Lower leg skin (tissue), 4 donors: ENCODE measurements at places on chromosomes 12 and 14.
A peak's percentile ranks its signal among the peaks of the same experiment; 100 is the strongest.

DNA sequence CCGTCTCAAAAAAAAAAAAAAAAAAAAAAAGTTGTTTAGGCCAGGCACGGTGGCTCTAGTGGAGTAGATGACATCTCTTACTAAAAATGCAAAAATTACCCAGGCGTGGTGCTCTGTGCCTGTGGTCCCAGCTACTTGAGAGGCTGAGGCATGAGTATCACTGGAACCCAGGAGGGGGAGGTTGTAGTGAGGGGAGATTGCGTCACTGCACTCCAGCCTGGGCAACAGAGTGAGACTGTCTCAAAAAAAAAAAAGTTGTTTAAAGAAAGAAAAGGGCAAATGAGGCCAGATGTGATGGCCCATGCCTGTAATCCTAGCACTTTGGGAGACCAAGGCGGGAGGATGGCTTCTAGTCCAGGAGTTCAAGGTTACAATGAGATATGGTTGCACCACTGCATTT lies 36.6 kb upstream of the SPPL3 start:
- no peak for DNase-seq

DNA sequence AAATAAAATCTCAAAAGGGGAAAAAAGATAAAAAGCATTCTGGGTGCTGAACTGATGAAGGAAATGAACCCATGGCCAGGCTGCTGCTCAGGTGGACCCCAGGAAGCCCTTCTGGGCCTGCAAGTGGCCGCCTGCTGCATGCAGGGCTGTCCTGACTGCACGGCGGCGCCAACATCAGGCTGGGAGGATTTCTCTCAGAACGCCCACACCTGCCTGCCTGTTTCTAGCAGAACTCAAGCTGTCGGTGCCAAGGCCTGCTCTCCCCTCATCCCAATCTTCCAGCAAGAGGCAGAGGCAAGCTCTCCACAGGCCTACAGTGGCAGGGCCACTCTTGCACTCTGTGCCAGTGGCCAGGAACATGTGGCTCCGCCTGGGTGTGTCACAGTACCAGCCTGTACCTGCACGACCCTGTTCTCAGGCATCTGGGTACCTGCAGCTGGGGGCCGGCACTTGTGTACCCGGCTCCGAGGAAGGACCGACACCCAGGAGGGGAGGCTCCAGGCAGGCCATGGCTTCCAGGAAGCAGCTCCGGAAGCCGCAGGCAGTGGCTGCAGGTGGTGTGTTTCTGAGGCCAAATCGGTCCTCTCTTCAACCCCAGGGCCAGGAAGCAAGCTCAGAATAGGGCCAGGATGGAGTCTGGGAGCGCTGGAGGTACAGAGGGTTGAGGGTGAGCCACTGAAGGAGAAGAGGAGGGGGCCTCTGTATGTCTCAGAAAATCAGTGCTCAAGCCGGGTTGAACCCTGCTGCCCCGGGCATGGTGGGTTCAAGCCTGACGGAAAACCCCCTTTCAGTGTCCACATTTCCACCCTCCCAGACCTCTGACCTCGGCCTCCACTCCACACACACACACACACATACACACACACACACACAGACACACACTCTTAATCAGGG lies 2.5 kb upstream of the INF2 start:
- DNase-seq = no peak

- DNase-seq = peak; percentile 75
Observed at GRCh38 chr14:63524537-63525155, 18.5 kb downstream of the PPP2R5E start.

DNA sequence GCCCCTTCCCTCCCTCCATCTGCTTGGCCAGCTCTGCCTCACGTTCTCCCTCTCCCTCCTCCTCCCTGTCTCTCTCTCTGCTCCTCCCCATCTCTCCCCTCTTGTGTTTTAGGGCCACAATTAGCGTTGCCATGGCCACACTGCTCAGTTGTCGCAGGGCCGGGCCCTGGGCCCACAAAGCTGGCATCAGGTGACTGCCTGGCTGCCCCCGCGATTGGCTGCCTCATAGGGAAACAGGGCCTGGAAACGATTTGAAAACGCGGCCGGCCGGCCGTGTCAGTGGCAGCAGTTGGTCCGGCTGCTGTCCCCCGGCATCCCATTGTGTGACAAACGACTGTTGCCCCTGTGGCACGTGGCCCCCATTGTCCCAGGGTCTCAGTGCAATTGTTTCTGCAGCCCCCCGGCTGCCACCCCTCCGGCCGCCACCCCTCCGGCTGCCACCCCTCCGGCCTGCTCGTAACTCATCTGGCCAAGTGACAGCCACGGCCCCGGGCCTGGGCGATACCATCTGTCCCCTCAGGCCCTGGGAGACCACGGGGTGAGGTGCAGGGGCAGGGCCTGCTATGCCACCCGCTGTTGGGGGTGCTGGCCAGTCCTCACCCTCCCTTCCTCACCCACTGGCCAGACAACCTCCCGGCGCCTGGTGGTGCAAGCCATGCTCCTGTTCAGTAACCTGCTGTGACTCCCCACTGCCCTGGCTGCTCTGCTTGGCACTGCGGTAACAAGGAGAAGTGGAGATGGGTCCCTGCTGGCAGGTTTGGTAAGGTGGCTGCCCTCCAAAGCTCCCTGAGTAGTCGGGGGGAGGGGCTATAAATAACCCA lies 17.4 kb downstream of the FOXN4 start:
- no peak for DNase-seq

DNA sequence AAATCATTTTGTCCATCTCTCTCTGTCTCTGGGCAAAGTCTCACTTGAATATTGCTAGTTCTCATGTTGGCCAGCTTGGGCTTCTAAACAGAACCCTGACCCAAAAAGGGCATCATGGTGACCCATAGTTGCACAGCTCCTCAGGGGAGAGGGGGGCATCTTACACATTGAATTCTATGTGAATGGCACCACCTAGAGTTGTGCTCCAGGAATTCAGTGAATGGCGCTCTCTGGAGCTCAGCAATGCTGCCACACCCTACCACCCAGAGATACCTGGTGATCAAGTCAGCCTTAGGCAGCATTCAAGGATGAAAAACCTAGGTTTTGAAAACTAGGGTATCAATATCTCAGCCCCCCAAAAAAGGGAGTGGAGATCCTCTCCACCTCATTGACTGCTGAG lies 50.6 kb downstream of the SMUG1 start:
- no peak for DNase-seq

DNA sequence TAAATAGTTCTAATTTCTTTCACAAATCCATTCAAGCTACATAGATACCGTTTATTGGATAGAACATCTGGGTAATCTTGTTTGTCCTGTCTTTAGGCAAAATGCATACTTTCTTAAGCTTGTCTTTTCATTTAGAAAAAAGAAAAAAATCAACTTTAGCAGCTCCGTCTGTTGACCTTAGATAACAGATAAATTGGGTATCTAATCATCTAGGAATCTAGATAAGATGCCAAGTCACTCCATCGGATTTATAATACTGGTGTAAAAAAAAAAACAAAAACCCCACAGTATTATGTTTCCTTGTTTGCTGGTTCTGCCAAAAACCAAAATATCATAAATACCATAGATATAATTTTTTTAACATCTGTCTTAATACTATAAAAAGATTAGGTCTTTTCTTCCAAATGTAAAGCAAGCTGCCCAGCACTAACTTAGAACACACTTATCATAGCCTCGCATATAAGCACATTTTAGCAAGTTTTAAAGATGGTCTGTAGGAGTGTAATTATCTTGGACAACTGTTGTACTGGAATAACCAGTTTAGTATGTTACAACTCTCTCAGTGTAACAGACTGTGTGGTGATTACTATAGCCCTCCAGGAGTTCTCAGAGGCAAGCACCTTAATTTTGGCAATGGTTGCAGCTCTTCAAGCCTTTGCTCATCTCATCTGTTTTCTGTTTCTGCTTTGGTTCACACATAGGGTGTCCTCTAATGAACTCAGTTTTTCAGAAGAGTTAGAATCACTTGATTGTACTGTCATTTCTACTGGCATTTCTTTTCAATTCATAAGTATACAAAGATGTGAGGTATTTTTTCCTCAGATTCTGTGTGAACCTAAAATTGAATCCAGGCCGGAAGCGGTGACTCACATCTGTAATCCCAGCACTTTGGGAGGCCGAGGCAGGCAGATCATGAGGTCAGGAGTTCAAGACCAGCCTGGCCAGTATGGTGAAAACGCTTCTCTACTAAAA lies 83.1 kb downstream of the ANO6 start:
- DNase-seq = no peak

DNA sequence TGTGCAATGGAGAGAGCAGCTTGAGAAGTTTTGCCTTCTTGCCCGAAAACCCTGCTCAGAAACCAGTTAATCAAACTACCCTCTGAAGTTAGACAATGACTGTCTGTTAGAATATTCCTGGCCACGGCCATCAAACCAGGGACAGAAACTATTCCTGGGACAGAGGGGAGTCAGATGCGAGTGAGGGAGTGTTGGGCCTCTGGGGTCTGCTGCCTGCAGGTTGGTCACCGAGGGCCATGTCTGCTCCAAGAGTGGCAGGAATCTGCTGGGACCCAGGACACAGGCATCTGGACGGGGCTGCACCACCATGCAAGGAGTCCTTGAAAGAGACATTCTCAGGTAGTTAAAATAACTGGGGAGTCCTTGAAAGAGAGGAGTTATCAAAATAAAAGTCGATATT lies 16.9 kb upstream of the EIF2B2 start:
- no peak for DNase-seq

DNA sequence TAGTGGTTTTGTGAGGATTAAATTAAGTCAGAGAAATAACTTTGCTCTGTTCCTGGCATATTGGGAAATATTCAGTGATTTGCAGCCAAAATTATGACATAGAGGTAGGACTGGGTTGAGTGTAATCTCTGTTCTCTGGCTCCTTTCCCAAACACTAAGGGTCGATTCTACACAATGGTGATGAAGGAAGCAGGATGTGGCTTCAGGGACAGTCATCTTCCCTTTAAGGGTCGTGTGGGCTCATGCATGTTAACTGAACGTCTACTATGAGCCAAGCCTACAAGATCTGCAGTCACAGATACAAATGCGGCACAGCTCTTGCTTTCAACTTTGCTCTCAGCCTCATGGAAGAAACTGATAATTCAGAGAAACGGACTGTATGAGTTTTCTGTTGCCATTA lies 381.6 kb downstream of the VRK1 start:
- DNase-seq = no peak

DNA sequence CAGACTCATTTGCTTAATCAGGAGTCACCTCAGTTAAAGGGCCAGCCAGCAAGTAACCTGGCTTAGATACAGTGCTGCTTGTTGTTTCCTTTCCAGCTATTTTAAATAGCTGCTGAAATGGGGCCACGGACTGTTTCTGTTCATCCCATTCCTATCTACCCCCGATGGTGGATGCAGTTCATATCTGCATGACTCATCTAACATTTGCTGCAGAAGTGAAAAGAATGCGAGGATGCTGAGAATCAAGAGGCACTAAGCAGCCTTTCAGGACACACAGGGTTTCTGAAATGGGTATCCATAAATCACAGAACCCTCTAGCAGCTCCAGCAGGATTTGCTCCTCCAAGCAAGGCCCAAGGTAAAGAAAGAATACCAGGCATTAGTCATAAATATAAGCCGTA lies 60.2 kb upstream of the RTRAF start:
- no peak for DNase-seq

GRCh38 chr12:82672811-82673495 lies 13.8 kb upstream of the TMTC2 start:
- DNase-seq = no peak

GRCh38 chr14:66606826-66607225 lies 98.9 kb downstream of the GPHN start:
- no peak for DNase-seq

DNA sequence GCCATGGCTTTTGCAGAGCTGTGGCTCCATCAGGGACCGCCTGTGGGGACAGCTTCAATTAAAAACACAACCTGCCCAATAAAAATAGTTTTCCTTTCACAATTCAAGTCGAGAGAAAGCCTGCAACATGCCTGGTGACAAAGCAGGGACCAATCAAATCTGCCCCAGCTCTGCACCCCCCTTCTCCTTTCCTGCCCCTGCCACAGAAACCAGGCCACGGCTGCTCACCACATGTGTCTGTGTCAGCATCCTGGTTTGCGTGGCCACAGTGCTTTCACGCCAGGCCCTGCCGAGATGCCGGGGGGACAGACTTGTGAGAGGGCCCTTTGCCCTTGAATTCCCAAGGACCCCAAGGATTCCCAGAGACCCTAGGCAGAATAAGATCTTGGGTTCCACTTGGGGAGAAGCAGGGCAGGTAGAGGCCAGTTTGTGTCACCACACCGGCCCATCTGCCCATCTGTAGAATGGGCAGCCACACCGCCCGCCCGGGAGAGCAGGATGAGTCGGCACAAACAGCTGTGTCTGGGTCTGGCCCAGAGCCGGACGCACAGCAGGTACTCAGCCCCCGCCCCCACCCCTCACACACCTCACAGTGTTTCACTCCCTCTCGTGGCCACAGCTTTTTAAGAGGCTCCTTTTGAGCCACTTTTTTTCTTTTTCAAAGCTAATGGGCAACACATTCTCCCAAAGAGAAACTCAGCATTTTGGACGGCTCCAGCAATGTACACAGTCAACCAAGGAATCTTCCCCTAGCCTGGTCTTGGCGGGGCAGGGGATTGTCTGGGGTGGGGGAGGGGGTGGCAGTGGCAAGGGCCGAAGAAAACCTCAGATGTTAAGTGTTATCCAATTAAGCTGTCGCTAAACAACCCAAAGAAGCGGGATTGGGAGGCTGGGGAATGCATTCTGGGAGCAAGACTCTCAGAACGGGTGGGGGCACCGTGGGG lies 41.5 kb downstream of the BCL11B start:
- DNase-seq = no peak

GRCh38 chr12:64595863-64596793 lies 14.2 kb upstream of the RASSF3 start:
- peak; percentile 26 for DNase-seq

GRCh38 chr12:117400912-117401311 lies 39.5 kb upstream of the NOS1 start:
- no peak for DNase-seq

DNA sequence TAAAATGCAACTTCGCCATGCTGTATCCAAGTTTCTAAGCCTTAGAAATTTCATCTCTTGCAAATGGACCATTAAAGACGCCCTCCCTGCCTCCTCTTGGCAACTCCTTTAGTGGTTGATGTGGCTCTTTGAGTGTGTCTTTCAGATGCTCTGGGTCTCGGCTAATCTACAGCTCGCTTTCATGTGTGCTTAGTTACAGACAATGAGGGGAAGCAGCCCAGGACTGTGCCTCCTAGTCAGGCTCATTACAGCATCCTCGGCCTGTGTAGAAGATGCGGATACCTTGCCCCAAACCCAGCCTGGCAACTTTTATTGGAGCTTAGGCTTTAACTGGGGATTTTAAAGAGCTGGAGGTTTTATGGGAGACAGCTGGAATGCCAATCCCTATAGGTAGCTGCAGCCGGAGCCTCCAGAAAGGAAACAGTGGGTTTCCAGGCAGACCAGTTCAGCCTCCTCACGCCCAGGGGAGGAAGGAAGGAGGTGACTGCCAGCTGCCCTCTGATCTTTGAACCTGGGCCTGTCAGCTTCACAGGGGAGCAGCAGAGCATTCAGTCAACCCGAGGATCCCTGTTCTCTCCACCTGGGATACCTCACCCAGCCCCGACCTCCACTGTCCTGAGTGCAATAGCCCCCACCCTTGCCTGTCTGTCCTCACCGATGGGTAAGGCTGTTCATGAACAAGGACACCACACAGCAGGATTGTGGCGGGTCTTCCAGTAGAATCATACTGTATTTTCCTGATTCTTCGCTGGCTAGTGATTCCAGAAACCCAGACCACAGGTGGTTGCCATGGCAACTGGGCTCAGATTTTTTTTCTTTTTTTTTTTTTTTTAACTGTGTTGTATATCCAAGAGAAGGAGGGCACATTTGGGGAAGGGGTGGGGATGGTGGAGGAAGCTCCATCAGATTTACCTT lies 638.5 kb downstream of the MED13L start:
- no peak for DNase-seq

GRCh38 chr12:52537101-52537500 lies 15.8 kb downstream of the KRT71 start:
- DNase-seq = no peak
